ENCODE measurements at places on chromosomes 13 and 19. TPM values are rescaled to one million over a fixed set of nuclear protein-coding genes. Genes with fewer than 3 reads are reported as not detected.

ZGLP1 gene
- total RNA-seq = 3.2 TPM

WDR87 gene
- total RNA-seq = not detected

C2CD4C gene
- 0.25 TPM for total RNA-seq

SMIM44 gene
- not detected for total RNA-seq

DNA sequence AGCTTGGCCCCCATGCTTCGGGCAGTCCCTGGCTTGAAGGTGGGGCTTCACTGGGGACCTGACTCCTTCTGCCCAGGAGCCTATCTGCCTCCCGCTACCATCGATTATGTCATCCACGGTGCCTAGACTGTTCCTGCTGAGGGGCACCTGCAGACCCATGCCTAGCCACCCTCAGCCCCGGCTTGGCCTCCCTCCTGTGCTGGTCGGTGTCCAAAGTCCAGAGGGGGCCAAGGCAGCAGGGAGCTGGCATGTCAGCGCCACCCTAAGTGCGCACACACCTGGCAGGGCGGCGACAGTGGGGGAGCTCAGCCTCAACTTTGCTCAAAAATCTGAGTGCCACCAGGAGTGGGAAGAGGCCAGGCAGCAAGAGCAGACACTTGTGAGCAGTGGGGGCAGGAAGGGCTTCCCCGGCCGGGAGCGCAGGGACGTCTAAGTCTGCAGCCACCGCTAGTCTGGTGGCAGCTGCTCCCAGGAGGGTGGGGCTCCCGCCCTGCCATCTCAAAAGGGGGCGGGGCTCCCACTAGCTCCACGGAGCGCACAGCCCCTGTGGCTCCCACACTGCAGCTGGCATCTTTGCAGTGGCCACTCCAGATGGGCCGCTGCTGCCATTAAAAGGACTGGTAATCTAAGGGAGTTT lies 13.5 kb upstream of the URAD start:
- H3K27ac ChIP-seq = no peak overlapping the region
- DNase-seq = no peak
- no peaks in the 10 kb centered on the region for H3K4me1 ChIP-seq
- H3K27me3 ChIP-seq = no peaks in the 10 kb centered on the region

DNA sequence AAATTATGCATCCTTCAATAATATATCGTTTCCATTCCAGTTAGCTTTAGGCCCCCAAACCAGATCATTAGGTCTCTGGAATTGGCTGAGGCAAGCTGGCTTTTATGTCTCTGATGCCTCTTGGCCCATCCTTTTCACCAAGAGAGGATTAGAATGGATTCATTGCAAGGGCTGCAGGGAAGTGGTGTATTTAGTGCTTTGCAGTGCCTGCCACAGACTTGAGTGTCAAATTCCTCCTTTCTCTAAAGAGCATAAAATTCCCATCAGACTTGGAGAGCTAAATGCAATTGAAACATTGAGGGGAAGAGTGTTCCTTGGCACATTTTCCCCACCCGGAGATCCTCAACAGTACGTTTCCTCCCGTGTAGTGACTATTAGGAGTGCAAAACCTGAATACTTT lies 302.6 kb downstream of the ATP8A2 start:
- peaks cover 2% of the 10 kb centered on the region for H3K27me3 ChIP-seq
- no peak overlapping the region for H3K27ac ChIP-seq

DNA sequence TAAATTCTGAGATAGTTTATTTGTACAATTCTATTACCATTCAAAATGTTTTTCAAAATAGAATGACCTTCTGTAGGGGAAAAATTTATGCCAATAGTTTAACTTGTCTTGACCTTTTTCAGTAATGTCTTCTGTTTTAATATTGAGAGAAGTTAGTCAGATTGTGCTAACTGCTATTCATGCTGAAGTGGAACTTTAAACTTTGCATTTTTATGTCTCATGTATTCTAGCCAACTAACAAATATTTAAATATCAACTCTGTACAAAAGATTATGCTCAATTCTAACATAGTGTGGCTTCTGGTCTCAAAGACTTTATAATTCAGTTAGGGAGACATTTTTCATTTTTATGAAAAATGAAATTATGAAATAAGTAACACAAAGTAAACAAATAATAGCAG lies 94.2 kb downstream of the WDFY2 start:
- no peak overlapping the region for H3K4me3 ChIP-seq
- peaks cover 6% of the 10 kb centered on the region for H3K36me3 ChIP-seq
- H3K27me3 ChIP-seq = no peaks in the 10 kb centered on the region
- no peak for DNase-seq
- H3K4me1 ChIP-seq = peaks cover 11% of the 10 kb centered on the region
- no peak overlapping the region for H3K27ac ChIP-seq

DNA sequence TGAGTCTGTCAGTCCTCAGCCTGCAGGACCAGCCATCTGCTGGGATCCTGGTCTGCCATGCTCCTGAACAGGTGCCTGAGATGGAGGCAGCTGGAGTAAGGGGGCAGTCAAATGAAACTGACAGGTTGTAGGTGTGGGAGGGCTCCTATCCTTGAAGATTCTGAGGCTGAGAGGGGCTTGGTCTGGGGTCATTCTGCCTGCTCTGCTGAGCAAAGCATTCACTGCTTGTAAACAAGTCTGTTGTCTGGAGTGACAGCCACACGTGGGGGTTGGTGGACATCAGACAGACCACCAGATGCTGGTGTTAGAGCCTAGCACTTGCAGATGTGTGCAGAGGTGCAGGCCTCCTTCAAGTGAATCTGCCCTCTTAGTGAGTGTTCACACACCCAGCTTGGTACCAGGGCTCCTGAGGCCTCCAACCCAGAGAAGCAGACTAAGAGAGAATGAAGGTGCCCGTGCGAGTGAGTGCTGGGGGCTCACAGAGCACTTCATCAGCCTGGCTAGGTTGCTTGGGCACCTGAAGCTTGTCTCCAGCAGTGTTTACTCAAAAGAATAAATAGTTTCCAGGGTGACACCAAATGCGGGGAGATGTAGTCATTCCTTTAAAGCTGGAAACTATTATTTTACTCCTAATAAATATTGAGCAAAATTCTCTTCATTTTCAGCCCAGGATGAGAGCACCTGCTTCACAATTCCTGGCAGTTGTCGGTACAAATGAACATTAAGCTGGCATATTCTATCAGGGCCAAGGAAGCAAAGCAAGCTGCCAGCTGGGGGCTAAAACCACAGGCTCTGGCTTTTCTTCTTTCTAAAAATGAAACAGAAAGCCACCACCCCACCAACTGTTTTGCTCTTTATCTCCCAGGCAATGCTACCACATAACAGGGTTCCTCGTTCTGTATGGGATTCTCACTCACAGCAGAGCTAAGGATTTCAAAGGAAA lies 82.3 kb downstream of the RNASEH2B start:
- peak overlapping the region; percentile 58 for H3K27ac ChIP-seq
- H3K36me3 ChIP-seq = no peaks in the 10 kb centered on the region
- H3K4me3 ChIP-seq = no peak overlapping the region
- peaks cover 19% of the 10 kb centered on the region for H3K4me1 ChIP-seq

- peaks cover 58% of the 10 kb centered on the region for H3K4me1 ChIP-seq
- H3K27me3 ChIP-seq = no peaks in the 10 kb centered on the region
- peak overlapping the region; percentile 98 for H3K4me3 ChIP-seq
- H3K36me3 ChIP-seq = peaks cover 51% of the 10 kb centered on the region
Observed at GRCh38 chr13:28657784-28658538, 969 bp upstream of the POMP start.

DNA sequence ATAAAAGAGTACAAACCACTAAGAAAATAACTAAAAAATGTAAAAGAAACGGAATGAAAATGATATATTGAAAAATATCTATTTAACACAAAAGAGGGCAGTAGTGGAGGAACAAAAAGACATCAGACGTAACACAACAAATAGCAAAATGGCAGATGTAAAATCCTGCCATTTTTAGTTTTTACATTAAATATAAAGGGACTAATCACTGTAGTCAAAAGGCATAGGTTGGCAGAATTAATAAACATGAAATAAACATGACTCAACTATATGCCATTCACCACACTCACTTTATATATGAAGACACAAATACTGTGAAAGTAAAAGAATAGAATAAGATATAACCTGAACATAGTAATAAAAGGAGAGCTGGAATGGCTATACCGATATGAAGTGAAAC lies 11.0 kb downstream of the MTUS2 start:
- no peaks in the 10 kb centered on the region for H3K36me3 ChIP-seq
- H3K27me3 ChIP-seq = peaks cover 1% of the 10 kb centered on the region
- H3K4me3 ChIP-seq = no peak overlapping the region
- no peak overlapping the region for H3K27ac ChIP-seq

DNA sequence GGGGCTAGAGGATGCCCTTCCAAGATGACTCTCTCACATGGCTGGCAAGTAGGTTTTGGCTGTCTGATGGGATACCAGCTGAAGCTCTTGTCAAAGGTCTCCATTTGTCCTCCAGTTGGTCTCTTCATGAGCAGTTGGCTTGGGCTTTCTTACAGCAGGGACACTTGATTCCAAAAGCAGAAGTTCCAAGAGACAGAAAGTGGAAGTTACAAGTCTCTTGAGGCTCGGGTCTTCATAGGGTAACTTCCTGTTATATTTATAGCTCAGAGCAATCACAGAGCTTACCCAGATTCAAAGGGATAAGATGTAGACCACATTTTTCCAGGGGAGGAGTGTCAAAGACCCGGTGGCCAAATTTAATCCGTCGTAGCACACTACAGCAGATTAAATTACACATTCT lies 440.0 kb downstream of the RFC3 start:
- no peak overlapping the region for H3K4me3 ChIP-seq
- no peaks in the 10 kb centered on the region for H3K36me3 ChIP-seq
- no peak for DNase-seq
- H3K4me1 ChIP-seq = no peaks in the 10 kb centered on the region

GRCh38 chr19:827710-828321 lies at the start of gene AZU1:
TSS of gene AZU1 (plus strand) at chr19:827837. CDS start at chr19:827847, 10 bp downstream.
- no peaks in the 10 kb centered on the region for H3K36me3 ChIP-seq
- H3K4me3 ChIP-seq = no peak within 1 kb of the TSS
- H3K4me1 ChIP-seq = no peaks in the 10 kb centered on the region
- H3K27ac ChIP-seq = no peak within 1 kb of the TSS
